ENCODE measurements at places on chromosomes 11 and 22.

- no peak for DNase-seq
Measured at GRCh38 chr22:40716116-40716515, 36.8 kb downstream of the MCHR1 start.

DNA sequence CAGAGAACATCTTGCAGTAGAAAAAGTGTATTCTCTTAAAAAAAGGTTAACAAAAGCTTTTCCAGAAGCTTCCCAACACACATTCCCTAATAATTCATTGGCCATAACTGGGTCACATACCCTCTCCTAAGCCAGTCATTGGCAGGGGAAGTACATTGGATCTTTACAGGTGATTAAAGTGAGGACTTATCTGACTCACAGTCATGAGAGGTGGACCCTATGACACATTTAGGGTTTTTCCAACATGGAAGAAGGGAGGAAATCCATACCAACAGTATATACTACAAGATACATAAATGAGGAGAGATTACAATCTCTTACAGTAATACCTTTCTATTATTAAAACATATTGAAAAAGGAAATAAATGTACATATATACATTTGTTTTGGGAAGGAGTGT is 72.2 kb downstream of the CCDC73 start:
- no peak for DNase-seq

- DNase-seq, result no peak
Measured at GRCh38 chr11:96310236-96310635, 32.8 kb downstream of the MAML2 start.

DNA sequence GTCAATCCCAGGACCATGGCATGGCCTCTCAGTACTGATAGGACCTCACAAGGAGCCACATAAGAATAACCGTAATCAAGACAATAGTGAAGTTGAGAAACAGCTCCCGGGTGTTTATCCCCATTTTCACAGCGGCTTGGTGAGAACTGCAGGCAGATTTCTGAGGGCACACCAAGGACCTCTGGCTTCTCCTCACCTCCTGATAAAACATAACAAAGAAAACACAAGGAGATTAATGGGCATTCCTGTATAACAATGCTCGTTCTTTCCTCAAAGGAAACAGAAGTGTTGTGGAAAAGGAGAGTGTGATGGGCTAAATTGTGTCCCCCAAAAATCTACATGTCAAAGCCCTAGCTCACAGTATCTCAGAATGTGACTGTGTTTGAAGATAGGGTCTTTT is 4.0 kb downstream of the SLN start:
- DNase-seq, result no peak

GRCh38 chr11:117823294-117823945 is 1.1 kb downstream of the FXYD2 start:
- no peak for DNase-seq

GRCh38 chr22:25113316-25113721 is 86.3 kb upstream of the CRYBB3 start:
- DNase-seq, result no peak

GRCh38 chr22:19368876-19369275 is 62.7 kb downstream of the HIRA start:
- no peak for DNase-seq

GRCh38 chr22:28801845-28802594 is 1.7 kb upstream of the XBP1 start:
- no peak for DNase-seq

- peak; percentile 67 for DNase-seq
Measured at GRCh38 chr11:71251761-71252268, 562 bp downstream of the SHANK2 start.

DNA sequence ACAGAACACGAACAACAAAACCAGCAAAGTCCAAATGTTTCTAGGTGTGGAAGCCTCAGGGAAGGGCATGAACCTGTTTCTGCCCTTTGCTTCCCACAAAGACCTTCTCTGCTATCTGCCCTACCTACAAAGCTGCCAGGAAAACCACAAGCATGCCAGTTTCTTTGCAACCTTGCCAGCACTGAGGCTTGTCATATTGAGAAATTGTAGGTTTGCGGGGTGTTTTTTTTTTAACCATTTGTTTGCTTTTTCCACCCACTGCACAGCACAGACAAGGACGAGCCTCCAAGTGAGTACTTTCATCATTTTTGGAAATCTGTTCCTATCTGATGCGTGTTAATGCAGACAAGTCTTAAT is 12.8 kb downstream of the PARVG start:
- DNase-seq, result no peak

- DNase-seq, result peak; percentile 77
Measured at GRCh38 chr11:82867495-82868082, 32.6 kb downstream of the PRCP start.

- DNase-seq, result no peak
Measured at GRCh38 chr22:20391222-20391621, 2.7 kb upstream of the ZNF74 start.

DNA sequence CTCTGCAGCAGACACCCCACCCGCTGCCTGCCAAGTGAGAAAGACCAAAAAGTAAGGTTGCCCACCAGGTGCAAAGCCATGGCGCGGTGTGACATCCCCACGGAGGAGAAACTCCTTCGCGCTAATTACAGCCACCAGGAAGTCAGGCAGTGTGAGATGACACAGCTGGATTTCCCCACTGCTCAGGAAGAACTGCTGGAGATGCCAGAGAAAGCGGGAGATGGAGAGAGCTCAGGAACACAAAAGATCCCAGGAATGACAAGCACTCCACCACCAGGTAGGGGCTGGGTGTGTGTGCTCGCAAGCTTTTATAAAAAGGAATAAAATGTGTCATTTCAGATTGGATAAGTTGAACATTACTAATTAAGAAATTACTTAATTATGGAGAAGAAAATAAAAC is 292.7 kb downstream of the OPCML start:
- no peak for DNase-seq

DNA sequence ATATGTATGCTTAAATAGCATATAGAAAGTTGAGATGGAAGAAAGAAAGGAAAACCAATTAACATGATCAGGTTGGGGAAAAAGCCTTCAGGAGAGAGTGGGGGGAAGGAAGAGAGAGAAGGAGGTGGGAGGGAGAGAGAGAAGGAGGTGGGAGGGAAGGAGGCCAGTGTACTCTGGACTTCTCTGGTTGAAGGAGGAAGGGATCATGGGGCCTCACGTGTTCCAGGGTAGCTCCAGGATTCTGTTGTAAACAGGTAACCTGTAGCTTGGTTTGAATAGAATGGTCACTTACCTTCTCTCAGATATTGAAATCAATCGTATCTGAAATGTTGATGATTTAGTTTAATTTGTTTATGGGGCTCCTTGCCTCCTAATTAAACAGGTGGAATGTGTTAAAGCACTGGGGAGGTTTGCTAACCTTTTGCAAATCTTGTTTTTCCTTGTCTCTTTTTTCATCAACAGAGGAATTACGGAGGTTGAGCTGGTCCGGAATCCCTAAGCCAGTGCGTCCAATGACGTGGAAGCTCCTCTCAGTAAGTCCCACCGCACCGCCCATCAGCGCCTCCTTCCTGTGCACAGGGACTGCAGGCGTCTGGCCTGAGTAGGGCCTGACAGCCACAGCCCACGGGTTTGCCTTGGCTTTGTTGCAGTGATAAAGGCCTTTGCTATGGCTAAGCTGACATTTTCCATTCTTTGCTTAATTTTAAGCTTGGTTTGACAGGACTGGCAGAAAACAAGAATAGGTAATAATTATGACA is 115.9 kb downstream of the TBC1D22A start:
- DNase-seq, result no peak

DNA sequence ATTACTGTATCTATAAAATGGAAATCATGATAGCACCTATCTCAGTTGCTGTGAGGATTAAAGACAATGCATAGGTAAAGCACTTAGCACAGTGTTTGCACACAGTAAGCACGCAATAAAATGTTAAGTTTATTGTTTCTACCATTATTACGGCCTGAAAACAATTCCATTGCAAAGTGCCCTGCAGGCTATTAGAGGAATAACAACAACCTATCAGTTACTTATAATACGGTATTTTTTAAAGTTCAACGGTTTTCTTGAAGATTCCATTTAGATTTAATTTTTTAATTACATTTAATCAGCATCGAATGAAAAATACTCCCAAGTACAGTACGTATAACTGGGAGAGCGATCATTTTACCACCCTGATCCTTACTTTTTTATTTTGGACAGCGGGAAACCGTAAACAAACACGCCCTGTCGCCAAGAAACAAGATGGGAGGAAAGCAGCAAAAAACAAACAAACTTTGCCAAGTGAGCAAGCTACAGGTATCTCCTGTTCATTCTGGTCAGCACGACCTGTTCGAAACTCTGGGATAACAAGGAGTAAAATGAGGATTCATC is 893 bp downstream of the SLC36A4 start:
- no peak for DNase-seq

DNA sequence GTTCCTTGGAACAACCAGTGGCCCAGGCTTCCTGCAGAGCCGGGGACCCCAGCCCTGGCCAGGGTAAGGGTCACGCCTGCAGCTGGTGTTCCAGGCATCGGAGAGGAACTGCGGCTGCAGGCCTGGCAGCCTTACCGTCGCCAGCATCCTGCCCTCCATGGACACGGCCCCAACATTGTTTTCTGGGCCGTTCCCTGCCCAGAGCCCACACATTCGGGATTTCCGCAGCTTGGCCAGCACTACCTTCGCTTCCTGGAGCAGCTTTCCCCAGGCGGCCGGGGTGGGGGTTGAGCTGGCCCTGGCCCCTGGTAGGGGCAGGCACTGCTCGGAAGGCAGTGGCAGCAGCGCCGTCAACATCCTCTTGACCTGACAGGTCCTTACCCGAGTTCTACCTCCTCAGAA is 17.7 kb downstream of the TXN2 start:
- no peak for DNase-seq

DNA sequence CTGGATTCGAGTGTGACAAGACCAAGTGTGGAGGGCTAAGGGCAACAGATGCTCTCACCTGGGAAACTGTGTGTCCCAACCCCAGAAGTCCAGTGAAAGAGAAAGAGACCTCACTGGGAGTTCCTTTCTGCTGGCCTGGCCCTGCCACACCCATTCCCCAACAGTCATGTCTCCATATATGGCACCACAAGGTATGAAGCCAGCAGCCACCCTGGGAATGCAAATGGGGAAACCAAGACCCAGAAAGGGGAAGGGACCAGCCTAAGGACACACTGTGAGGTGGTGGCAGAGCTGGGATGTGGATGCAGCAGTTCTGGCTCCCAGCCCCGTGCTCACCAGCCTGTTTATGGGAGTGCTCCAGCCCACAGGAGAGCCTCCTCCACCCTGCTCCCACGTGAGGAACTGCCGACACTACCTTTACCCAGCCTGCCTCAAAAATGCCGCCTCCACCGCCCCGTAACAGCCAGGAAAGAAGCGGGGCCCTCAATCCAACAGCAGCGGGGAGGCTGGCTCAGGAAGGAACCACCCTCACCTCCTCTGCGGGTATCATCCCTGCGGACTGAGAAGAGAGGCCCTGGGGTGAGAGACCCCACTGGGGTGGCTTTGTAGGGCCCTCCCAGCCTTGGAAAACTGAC is 12.6 kb downstream of the LMO1 start:
- no peak for DNase-seq

- no peak for DNase-seq
Measured at GRCh38 chr22:47836957-47837356, 1074.5 kb downstream of the TBC1D22A start.

- DNase-seq, result no peak
Measured at GRCh38 chr22:40593460-40594273, 42.9 kb downstream of the MRTFA start.

- DNase-seq, result no peak
Measured at GRCh38 chr11:127452533-127452932, 452.0 kb upstream of the KIRREL3 start.

DNA sequence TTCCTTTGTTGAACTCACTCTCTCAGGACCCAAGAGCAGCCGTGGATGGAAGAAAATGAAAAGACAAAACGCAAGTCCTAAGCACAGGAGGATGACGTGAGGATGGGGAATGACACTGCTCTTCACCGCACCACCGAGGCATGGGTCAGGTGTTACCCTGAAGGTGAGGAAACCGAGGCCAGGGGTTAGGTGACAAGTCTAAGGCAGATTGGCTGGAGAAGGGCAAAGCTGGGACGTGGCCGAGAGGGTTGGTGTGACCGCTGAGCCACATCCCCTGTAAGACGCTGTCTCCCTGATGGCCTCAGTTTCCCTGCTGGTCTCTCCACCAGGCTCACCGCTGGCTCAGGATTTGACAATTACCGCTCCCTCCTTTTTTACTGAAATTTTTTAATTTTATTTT is 284.4 kb downstream of the CTTN start:
- no peak for DNase-seq

GRCh38 chr22:36395055-36395849 is 7.5 kb upstream of the MYH9 start:
- no peak for DNase-seq

GRCh38 chr22:27726686-27727449 is 74.7 kb downstream of the MN1 start:
- no peak for DNase-seq

GRCh38 chr11:128692753-128693415 is 988 bp upstream of the FLI1 start:
- no peak for DNase-seq

DNA sequence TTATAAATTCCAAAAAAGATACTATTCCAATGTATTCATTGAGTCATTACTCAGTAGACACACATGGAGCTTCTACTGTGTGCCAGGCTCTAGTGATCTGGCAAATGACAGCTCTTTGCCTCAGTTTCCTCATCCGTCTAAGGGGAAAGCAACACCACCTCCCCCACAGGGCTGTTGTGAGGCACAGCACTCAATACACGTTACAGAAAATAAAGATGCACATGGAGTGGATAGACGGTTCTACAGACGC is 6.5 kb upstream of the MALAT1 start:
- DNase-seq, result no peak
